ENCODE measurements at places on chromosomes 1 and 21.
A peak's percentile ranks its signal among the peaks of the same experiment; 100 is the strongest.

DNA sequence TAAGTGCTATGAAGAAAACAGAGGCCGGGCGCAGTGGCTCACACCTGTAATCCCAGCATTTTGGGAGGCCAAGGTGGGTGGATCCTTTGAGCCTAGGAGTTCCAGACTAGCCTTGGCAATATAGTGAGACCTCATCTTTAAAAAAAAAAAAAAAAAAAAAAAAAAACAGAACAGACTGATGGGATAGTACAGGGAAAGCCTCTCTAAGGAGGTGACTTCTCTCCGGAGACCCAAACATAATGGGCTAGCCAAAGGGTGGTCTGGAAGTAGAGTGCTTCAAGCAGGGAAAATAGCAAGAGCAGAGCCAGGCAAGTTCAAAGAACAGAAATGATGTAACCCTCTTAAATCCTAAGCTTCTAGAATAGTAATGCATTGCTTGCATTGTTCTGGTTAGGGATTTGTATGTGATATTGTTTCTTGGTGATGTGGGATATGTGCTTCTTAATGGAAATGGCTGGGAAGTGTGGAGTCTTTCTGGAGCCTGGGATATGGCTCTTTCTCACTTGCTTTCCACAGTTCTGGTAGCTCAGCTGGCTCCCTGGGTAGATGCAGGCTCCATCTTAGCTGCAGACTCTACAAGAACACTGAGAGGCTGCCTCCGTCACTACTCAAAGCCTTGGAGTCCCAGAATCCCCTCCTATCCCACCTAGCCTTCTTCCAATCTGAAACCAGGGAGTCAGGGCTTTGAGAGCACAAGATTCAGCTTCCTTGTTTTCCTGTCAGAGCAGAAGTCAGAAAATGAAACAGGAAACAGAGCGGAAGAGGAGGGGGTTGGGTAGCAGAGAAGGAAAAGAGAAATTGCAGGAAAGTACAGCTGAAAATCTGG, 1.9 kb upstream of the PIGV start:
- peak; percentile 69 for DNase-seq

GRCh38 chr1:27366411-27367159, at the start of gene MAP3K6:
Gene MAP3K6 (minus strand): TSS chr1:27366961. CDS start chr1:27366597, 364 bp downstream.
- DNase-seq, result peak; percentile 74

- DNase-seq, result no peak
Observed at GRCh38 chr1:191065771-191066170, 588.1 kb upstream of the BRINP3 start.

DNA sequence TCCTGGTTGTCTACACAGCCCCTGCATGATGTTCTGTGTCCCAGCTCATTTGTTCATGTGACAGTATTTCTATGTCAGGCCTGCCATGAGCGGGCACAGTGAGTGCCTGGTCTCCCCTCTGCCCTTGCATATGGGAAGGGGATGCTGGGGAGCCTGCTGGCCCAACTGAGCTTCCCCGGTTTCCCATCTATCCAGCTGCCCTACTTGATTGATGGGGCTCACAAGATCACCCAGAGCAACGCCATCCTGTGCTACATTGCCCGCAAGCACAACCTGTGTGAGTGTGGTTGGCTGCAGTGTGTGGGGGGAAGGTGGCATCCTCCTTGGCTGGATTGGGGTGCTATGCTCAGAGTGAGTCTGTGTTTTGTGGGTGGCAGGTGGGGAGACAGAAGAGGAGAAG, 1.5 kb downstream of the GSTM4 start:
- no peak for DNase-seq

GRCh38 chr1:110672001-110672752, 2.6 kb downstream of the KCNA3 start:
- DNase-seq, result no peak
